ENCODE measurements at places on chromosomes 12 and 14.

GRCh38 chr14:76924371-76925096 is 98.3 kb downstream of the LRRC74A start:
- DNase-seq, result peak; percentile 85

- no peak for DNase-seq
Measured at GRCh38 chr12:24460099-24460498, 488.8 kb downstream of the BCAT1 start.

GRCh38 chr14:99678198-99678597 is 5.9 kb upstream of the CYP46A1 start:
- no peak for DNase-seq

DNA sequence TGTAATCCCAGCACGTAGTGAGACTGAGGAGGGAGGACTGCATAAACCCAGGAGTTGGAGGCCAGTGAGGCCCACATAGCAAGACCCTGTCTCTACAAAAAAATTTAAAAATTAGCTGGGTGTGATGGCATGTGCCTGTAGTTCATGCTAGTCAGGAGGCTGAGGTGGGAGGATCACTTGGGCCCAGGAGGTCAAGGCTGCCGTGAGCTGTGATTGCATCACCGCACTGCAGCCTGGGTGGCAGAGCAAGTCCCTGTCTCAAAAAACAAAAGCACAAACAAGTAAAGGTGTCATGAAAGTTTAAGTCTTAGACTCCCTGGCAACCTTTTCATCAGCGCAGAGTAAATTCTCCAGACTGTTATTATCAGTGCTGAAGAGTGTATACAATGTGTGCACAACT is 10.4 kb downstream of the TMEM30B start:
- no peak for DNase-seq

DNA sequence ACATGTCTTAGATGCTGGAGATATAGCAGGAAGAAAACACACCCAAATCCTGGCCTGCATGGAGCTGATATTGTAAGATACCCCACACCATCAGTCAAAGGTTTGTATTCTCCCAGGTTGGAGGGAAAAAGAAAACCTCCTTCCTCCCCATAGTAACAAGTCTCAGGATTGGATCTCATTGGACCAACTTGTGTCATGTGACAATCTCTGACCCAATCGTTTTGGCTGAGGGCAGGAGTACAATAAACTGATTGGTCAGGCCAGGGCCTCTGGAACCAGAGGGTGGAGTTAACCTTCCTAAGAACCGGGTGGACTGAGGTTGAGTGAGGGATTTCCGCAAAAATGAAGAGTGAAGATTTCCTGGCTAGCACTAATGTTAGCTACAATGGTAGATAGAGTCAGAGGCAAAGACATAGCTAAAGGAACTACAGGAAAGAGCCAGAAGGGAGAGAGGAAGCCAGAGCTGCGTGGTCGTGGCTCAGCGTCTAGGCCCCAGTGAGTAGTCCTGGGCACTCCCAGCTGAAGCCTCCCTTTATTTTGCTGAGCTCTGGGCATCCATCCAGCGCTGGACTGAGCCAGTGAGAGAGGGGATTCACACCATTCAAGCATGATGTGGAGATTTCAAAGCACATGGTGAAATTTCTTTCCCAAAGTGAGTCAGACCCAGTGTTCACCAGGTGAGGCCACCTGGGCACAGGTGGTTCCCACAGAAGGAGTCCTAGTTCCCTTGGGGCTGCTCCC is 219.9 kb downstream of the AACS start:
- DNase-seq, result no peak

- peak; percentile 42 for DNase-seq
Measured at GRCh38 chr12:29073631-29074239, 75.3 kb upstream of the FAR2 start.

- no peak for DNase-seq
Measured at GRCh38 chr12:50021031-50021430, 4.3 kb downstream of the RACGAP1 start.

DNA sequence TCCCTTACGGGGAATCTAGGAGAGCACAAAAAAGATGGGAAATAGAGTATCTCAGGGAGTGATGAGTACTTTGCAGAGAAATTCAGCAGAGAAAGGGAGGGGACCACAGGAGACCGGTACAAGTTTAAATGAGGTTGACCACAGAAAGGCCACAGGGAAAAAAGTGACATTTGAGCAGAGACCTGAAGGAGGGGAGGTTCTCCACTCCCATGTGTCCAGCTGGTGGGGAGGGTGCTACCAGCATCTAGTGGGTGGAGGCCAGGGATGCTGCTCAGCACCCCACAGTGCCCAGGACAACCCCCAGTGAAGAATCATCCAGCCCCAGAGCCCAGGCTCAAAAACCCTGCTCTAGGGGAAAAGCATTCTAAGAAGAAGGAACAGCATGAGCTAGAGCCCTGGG is 34.6 kb downstream of the TESC start:
- no peak for DNase-seq

All from SK-N-SH (cell line).